ENCODE measurements at places on chromosomes 6 and 20.

DNA sequence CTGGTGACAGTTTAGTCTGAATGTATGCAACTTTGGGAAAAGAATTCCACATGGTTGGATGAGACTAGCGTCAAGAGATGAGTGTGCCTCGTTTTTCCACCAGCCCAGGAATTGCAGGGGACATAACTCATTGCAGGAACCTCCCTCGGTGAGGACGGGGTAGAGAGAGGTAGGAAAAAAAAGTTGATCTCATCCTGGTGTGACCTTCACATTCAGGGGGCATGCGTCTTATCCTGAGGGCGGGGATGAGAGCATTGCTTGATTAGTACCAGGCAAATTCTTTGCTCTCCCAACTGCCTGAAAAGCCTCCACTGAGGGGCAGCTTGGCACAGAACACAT is 11.8 kb downstream of the TLDC2 start:
- DNase-seq = no peak

DNA sequence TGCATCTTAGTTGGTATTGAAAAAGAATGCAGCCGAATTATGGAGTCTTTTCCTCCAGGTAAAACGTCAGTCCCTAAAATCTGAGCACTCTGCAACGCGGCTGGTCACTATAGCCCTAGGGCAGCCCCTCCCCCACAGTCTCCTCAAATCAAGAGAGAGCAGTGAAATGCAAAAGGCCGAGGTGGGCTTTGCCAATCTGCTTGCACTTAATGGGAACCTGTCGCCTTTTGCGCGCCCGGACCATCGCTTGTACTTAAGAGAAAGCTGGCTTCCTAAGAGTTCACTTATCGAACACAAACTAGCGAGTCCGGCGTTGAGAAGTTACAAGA is 447 bp downstream of the MCM3 start:
- DNase-seq = peak; percentile 14

GRCh38 chr20:16035576-16035975 is 537.7 kb downstream of the KIF16B start:
- DNase-seq = no peak

DNA sequence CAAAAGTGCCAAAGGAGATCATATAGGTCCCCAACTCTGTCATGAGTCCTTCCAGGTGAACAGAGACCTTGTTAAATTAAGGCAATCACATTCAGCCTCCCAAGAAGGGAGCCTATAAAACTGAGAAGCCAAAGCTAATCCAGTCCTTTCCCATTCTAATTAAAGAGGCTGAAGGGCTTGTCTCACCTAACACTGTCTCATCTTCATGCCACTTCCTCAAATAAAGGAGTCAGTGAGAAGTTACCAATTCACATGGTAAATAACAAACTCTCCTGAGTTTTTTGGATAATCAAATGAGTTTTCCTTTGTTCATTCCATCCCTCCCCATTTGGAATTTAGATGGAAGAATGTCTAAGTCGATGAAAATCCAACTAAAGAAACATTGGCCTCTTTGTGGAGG is 242.8 kb downstream of the UST start:
- DNase-seq = no peak

DNA sequence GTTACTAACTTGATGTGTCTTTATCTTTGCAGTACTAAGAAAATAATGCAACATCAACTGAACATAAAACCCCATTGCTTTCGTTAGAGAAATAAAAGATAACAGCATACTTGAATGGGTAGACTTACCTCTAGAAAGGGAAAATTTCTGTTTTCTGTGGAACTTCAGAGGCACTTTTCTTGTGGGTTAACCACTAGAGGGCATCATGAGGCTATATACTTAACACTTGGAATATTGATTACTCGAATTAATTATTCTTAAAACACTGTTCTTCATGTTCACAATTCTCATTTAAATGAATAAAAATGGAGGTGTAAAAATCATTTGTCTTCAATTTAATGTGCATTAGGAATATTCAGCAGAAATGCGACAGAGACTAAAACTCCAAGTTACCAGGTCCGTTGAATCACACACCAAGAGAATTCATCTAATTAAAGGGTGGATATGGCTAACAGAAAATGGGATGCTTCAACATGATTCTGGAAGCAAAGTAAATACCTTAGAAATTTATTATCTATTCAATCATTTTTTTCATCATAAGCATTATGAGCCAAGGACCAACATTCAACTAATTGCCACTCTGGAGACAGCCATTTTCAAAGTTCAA is 330.8 kb upstream of the PREP start:
- DNase-seq = no peak

GRCh38 chr6:31575952-31576685 is 754 bp downstream of the TNF start:
- DNase-seq = no peak

- DNase-seq = no peak
Measured at GRCh38 chr6:10300071-10300470, 114.8 kb downstream of the TFAP2A start.

- DNase-seq = no peak
Measured at GRCh38 chr6:36025932-36026327, 1.5 kb upstream of the SLC26A8 start.

DNA sequence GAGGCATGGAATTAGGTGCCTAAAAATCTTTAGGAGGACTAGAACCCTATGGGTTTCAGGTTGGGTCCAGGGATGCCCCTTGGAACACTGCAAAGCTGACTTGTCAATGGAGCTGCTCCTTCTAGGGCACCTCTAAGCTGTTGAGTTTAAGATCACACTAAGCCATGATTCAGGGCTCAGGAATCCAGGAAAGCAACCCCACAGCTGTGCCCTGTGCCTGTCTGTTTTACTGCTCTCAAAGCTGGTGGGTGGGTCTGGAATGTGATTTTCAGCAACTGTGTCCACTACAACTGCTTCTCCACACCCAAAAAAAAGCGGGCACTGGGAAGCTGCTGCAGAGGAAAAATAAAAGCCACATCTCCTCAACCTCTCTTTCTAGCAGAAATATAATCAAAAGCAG is 310.4 kb upstream of the MOCS1 start:
- no peak for DNase-seq

DNA sequence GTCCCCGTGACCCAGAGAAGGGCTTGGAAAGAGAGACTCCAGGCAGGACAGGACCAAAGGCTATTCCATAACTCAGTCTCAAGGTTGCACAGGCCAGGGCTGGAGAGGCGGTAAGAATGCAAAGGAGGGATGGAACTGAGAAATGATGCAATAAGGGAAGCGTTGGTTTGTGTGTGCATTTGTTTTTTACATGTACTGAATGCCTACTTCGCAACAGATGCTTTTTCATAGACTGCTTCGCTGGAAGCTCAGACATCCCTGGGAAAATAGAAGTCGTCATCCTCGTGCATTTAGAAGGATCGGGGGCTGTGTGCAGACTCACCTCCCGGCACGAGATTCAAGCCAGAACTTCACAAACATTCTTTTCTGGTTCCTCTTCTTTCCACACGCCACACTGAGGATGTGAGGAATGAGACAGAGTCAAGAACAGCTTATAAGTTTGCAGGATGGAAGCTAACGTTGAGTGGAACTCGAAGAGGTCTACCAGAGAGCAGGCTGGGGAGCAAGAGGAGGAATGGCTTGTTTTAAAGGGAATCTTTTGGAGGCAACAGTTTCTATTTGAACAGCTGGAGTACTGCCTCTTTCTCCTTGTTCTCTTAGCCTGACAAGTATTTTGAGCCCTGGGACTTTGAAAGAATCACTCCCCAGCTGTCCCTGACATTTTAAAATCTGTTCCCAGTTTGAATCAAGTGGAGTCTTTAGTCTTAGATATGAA is 19.3 kb upstream of the LY86 start:
- DNase-seq = no peak

DNA sequence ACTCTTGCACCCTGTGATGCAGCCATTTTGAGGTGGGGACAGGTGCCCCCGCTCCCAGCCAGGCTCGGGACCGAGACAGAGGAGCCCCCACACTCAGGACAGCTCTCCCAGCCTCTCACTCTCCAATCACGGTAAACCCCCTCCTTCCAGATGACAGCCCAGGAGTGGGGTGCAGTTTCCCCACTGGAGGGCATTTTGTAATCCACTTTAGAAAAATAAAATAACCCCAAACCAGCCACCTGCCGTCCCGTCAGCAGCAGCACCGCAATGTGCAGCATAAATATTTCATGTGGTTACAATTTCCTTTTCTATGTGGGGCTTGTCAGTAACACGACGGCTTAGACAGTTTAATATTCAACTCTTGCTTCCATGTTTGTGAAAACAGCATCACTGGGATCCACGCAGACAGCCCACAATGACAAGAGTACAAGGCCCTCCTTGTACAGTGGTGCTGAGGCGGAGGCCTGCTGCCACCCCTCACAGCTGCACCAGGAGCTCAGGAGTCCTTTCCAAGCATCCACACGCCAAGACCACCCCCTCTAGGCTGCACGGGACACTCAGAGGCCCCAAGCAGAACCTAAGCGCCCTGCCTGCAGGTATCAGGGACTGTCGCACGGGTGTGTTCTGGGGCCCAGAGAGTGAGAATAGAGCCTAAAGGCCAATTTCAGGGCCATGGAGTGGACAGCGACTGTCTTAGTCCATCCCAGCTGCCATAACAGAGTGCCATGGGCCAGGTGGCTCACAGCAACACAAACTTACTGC is 116.7 kb downstream of the JPH2 start:
- no peak for DNase-seq

GRCh38 chr20:59385480-59385879 is 85.1 kb downstream of the EDN3 start:
- no peak for DNase-seq

GRCh38 chr6:68973066-68973465 is 338.0 kb downstream of the ADGRB3 start:
- DNase-seq = no peak

GRCh38 chr6:113969888-113970804 is 802 bp downstream of the HDAC2 start:
- DNase-seq = peak; percentile 33

DNA sequence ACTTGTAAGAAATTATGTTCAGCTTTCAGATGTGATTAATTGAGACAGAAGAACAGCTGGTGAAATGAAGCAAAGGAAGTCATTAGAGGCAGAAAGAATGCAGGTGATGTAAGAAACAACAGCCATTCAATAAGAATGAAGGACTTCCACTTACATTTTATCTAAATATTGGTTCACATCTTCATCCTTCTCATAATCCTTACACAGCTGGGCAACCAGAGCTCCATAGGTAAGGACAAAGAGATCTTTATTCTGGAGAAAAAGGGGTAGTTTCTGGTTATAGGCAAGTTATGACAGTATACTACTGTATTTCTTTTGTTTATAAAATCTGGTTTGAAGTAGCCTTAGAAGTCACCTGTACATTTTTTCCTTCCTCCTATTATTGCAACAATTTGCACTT is 2.3 kb downstream of the TRAPPC3L start:
- DNase-seq = no peak

DNA sequence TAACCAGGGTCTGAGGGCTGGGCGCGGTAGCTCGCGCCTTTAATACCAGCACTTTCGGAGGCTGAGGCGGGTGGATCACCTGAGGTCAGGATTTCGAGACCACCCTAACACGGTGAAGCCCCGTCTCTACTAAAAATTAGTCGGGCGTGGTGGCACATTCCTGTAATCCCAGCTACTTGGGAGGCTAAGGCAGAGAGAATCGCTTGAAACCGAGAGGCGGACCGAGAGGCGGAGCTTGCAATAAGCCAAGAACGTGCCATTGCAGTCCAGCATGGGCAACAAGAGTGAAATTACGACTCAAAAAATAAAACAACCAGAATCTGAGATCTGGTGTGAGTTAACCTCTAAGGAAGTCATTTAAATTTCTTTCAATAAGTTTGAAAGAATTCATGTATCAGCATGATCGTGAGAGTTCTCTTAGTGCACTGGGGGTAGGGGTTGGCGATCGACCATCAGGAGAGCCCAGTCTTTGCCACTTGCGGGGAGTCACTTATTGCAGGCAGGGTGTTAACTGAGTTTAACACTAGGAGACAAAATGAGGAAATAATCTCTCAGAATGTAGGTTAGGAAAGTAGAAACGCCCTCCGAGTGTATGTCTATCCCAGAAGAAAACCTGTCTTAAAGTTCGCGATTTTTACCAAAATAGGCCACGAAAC is 206.5 kb upstream of the ZNF184 start:
- no peak for DNase-seq

DNA sequence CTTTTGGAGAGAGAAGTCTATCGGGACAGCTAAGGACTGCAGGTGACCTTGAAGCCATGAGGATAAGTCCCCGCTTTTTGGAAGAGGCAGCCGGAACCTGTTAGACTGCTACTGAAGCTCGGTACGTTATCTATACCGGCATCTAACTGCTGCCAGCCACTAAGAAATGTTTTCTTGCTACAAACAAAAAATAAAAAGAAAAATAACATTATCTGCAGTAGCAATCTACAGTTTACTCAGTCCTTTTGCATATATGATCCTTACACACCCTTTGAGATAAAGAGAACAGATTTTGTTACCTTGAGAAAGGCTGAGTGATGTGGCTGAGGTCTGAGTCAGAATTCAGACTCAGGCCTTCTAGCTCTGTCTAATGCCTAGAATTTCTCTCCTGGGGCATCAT is 314.6 kb downstream of the CDH26 start:
- no peak for DNase-seq

GRCh38 chr20:25544734-25545133 is 40.6 kb downstream of the NINL start:
- DNase-seq = no peak

DNA sequence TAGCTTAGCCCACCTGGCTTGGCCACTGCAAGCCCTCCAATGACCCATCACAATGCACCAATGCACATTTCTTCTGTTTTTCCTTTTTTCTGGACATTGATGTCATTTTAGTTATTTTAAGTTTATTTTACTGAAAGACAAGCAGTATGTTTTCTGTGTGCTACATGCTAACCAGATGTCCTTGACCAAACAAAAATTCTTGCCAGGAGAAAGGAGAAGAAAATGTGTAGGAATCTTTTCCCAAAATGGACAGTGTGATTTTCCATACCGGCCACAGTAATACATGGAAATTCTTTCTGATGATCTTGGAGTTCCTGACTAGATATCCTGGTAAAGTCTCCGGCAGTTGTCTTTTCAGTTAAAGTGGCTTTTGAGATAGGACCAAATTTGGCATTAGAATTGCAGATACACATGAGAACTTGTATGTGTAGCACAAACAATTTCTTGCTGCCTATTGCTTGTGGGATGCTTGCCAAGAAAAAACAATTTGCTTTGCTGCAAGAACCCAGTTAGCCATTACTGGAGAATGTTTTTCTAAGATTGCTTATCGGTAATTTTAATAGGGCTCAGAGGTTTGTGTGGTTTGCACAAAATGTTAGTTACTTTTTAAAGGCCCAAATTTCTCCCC is 696.5 kb upstream of the CITED2 start:
- DNase-seq = no peak

- DNase-seq = no peak
Measured at GRCh38 chr6:16406966-16407365, 168.6 kb downstream of the GMPR start.

GRCh38 chr6:148925701-148926100 is 178.9 kb downstream of the UST start:
- no peak for DNase-seq

GRCh38 chr20:62486484-62486883 is 10.7 kb upstream of the GATA5 start:
- no peak for DNase-seq

Measured in stimulated activated CD4-positive, alpha-beta T cell treated with anti-CD3 and anti-CD28 coated beads, Interleukin-15, amount 100 ng/mL, for 1 hour (primary cell).